ENCODE measurements at places on chromosomes 3 and 15.

DNA sequence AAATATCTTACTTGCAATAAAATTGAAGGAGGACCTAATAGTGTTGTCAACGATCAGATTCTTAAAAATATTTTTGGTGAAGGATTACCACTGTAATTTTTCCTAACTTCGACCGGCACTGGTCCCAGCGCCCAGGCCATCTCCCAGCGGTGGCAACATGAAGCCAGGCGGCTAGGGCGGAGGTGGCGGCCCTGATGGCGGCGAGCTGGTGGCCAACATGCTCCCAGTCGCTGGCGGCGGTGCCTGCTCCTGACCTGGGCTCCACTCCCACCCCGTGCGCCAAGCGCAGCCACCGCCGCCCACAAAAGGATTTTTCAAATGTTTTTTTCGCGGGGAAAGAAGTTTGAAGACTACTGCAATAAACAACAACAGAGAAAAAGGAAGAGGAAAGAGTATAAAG is 56.5 kb upstream of the B3GALNT1 start:
- no peak for DNase-seq

DNA sequence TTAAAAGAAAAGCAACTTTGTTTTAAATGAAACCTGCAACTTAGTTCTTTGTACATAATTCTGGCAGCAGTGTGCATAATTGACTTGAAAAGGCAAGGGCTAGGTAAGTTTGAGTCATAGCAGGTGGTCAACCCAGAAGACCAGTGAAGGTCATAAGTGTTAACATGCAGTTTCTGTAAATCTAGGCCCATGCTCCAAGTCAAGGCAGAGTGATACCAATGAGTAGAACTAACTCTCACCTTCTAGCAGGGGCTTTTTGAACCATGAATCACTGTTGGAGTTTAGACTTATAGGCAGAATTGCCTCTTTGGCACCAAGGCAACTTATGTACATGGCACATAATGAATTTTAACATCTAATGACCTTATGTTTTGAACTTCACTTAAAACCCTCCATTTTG is 29.5 kb upstream of the IL20RB start:
- no peak for DNase-seq

DNA sequence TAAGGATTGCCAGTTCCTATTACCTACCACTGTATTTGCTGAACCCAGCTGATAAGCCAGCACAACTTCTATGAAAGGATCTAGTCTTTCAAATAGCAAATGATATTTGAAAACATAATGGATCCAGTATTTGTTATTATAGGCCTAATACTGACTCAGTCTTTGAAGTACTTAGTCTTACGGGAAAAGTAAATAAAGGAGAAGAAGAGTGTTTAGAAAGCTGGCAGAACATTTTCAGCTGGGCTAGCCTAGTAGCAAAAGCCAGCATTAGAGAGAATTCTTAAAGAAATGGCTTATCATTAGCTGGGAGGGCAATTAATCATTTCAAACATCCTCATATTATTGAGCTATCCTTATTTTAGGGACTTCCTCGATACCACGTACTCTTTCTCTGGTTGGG is 101.4 kb upstream of the GOLIM4 start:
- no peak for DNase-seq

GRCh38 chr3:105466495-105467404 is 100.0 kb downstream of the ALCAM start:
- DNase-seq = no peak

DNA sequence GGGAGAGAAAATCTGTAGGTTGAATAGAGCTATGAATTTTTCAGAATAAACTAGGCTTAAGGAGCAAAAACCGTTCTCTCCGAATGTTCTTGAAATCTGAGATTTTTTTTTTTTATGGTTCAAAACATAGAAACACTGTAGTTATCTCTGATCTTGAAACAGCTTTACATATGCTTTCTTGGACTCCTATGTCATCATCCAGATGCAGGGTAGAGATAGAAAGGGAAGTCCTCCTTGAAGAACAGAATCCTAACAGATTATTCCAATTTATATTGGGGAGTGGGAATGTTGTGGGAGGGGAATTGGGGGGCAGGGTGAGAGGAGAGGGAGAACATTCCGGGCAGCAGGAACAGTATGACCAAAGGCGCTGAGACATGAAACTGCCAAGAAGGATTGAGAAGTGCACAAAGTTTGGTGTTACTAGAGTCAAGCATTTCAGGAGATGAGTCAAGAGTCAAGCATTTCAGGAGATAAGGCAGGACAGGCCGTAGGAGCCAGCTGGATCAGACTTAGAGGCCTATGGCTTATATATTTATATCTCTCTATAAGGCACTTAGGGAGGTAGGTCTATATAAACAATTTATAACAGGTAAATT is 21.9 kb upstream of the ST3GAL6 start:
- no peak for DNase-seq

All from CD4-positive, alpha-beta T cell treated with Interleukin-4 for 4 hours (primary cell).